ENCODE measurements at places on chromosomes 16 and 17.

DNA sequence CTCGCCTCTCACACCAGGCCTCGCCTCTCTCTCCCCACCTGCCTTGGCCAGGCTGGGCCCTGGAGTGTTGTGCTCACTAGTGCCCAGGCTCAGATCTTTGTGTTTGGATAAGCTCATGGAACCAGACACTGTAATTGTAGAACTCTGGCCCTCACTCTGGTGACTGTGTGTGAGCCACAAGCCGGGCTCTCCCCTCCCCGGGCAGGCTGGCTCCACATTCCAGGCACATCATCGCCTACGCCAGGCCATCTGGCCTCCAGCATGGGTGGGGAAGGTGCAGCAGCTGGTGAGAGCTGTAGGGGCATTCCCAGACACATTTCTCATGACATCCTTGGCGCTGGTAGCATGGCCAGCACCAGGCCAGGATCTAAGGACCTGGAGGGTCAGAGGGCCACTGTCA is 202.3 kb downstream of the RAB11FIP4 start:
- no peak for DNase-seq

GRCh38 chr17:72826602-72827001 is 265.9 kb downstream of the SLC39A11 start:
- no peak for DNase-seq

- DNase-seq, result no peak
These were observed 42.1 kb downstream of the SRCIN1 start for GRCh38 chr17:38563362-38564253.

DNA sequence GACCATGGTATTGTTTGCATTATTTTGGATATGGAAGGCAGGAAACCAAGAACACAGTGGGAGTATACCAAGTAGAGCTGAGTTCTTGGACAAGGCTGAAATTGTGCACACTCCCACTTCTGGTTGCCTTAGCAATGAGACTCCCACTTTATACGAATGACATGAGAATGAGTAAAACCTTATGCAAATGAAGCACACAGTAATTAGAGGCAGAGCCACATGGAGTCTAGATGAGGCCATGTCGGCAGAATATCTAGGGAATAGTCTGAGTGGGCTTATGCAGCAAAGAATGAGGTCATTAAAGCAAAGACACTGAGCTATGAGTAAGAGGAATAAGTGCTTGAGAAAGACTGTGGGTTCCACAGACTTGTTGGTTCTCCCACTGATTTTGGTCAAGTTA is 178.7 kb downstream of the GRIN2A start:
- no peak for DNase-seq

- DNase-seq, result no peak
These were observed 104.3 kb upstream of the NUDT7 start for GRCh38 chr16:77617996-77618395.

- DNase-seq, result no peak
These were observed 21.3 kb downstream of the CYLD start for GRCh38 chr16:50763211-50763610.

DNA sequence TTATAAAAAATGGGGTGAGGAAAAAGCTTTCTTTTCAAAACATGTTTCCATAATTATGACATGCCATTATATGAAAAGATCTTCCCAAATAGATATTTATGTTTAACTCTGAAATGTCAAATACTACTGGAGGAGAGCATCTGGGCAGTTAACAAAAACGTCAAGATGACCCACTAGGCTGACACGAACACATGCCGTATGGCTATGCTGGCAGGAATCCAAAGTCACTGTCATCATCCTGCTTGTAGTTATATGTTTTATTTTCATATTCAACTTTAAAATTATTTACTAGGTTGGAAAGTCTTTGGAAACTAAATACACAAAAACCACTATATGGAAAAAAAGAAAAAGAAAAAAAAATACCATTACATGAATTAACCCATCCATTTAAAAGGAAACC is 27.3 kb downstream of the ANKFY1 start:
- DNase-seq, result no peak

DNA sequence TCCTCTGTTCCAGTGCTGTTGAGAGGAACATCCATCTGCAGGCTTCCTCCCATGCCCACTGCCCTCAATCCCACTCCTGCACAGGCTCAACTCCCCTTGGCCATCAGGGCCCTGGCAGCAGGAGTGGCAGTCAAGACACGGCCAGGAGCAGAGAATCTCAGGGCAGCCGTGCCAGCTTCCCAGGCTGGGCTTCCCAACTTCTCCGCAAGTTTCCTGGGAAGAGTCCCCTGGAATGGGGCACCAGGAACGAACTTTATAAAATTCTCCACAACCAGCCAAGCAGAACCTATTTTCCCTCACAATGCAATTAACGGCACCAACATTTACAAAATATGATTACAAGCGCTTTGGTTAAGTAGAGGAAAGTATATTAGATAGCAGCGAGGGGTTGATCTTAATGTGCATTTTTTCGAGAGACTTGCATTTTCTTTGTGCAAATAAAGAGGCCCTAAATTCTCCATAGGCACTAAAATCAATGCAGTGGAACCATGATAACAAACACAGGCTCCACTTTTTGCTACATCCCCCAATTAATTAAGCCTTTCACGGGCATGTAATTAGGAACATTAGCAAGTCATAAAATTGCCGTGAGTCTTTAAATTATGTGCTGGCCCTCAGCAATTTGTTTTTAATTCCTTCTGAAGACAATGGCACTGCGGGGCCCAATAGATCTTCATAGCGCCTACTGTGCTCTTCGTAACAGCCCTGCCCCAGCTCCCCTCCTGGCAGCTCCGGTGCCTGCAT is 99.9 kb upstream of the LHX1 start:
- no peak for DNase-seq

GRCh38 chr16:12811441-12812383 is 8.0 kb upstream of the CPPED1 start:
- no peak for DNase-seq

DNA sequence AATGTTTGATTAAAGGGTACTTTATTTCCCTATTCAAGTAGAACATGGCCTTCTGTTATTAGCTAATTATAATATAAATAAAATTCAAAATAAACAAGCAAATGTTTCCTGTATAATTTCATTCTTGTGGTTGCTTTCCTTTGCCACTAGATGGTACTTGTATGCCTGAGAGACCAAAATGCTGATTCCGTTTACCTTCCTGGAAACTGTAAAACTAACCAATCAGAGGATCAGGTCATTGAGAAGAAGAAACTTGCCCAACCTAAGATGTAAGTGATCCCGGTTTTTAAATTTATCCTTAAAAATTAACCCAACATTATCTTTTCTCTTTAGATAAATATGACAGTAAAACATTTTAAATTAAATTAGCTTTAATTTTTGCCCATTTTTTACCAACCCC is 8.1 kb upstream of the ABCA5 start:
- DNase-seq, result no peak

GRCh38 chr16:67144943-67145342 is 5.9 kb downstream of the B3GNT9 start:
- no peak for DNase-seq

DNA sequence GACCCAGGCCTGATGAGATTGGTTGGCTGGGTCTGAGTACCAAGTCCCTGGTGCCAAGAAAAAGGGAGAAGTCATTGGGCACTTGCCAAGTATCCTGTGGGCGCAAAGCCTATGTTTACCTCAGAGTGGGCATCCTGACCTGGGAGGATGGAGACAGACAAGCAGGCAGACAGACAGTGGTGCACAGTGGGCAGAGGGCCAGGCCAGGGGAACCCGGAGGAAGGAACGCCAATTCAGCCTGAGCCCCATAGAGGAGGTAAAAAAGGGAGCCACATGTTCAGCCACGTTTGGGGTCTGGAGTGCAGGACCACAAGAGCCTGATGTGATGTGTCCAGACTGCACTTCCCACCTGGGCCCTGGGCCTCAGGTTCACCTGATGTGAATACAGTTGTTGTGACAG is 5.4 kb downstream of the PHKG2 start:
- no peak for DNase-seq

DNA sequence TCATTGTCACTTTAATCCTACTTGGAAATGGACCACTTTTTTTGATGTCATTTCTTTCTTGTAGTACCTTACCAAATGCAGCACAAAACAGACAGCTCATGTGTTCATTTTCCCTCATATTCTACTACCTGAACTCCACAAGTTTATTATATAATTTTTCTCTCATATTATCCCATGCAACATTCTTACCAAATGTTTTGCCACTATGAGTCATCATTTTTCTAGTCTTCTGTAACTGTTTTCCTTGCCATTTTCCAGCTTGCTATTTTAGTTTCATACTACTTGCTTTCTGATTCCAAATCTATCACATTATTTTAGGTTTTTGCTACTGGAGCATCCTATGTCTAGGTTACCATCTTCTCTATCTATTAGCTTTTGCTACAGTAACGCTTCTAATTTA is 332.7 kb downstream of the ZFHX3 start:
- DNase-seq, result no peak

DNA sequence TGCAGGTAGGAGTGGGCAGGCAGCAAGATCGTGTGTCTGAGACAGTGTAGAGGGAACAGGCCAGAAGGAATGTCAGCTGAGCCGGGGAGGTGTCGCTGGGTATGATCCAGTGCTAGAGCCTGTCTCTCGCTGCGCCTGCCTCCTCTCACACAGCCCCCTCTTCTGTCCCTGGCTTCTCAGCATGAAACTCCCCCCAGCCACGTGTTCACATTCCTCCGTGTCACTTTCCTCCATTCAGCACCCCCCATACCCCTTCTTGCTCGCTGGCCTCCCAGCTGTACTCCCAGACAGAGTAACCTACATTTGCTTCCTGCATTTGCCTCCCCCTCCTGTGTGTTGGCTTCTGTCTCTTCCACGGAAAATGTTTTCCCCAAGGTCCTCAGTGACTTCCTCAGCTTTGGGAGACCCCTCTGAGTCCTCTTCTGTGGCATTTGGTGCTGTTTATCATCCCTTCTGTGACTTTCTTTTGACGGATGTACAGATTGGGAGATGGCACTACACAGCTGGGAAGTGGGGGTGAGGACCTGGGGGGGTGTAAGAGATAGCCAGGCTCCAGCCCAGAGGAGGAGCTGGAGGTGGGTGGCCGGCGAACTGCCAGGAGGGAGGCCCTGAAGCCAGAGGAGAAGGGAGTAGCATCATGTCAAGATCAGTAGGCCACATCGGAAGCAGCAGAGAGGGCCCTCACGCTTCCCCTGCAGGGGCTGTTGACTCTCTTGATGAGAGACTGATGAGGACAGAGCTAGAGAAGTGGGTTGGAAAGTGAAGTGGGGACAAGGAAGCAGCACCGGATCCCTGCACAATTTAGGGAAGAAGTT is 19.2 kb downstream of the SGF29 start:
- DNase-seq, result no peak

DNA sequence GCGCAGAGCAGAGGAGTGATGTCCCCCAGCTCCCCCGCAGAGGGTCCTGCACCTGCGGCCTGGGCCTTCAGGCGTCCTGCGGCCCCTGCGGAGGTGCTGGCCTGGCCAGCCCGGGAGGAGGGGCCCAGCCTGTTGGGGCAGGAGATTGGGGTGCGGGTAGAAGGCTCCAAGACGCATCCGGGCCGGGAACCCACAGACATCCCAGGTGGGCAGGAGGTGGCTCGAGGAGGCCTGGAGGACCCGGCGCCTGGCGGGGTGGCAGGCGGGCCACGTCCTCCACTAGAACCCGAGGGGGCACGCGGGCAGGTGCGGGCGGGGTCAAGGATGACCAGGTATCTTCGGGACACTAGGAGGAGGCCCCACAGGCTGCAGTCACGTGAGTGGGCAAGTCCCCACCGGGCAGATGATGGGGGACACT is 647 bp upstream of the SECTM1 start:
- DNase-seq, result no peak

DNA sequence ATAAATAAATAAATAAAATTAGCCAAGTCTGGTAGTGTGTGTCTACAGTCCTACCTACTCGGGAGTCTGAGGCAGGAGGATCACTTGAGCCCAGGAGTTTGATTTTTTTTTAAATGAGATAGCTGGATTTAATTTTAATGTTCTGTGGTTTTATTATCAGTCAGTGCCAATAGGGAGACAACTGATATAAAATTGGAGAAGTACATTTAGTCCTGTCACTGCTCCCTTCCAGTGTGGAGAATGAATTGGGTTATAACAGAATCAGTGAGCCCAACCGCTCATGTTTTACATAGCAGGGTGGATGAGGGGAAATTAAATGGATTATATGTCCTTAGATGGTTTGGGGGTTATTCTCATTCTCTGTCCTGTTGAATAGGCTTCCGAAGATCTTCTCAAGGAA is 6.2 kb downstream of the NME1 start:
- no peak for DNase-seq

DNA sequence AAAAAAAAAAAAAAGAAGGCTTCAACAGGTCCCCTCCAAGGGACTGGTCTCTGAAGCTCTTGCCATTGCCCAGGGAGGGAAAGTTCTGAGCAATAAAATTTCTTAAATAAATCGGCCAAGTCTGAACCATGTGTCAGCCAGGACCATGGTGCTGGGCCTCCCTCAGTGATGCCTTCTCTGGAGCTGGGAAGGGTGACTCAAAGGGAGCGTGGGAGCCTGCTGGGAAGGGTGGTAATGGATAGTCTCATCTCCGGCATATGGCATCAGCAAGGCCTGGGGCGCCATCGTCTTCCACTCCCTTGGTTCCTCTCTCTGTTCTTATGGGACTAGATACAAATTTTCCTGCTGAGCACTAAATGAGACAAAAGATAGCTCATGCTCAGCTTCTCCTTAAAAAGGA is 2.3 kb downstream of the VKORC1 start:
- DNase-seq, result no peak

- DNase-seq, result no peak
These were observed 117.4 kb downstream of the HIC1 start for GRCh38 chr17:2172077-2172851.

DNA sequence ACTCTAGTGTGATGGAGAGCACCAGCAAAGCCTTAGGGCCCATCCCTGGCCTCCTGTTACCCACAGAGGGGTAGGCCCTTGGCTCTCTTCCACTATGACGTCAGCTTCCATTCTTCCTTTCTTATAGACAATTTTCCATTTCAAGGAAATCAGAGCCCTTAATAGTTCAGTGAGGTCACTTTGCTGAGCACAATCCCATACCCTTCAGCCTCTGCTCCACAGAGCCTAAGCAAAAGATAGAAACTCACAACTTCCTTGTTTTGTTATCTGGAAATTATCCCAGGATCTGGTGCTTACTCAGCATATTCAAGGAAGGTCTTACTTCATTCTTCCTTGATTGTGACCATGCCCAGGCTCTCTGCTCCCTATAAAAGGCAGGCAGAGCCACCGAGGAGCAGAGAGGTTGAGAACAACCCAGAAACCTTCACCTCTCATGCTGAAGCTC is at the start of gene CCL8:
Gene CCL8 (plus strand): TSS at position 397 of the 445 bp plus-strand sequence. CDS start 67 bp downstream, outside the sequence.
- DNase-seq, result no peak

- DNase-seq, result no peak
These were observed 14.8 kb downstream of the CLEC16A start for GRCh38 chr16:10959161-10959560.

- DNase-seq, result no peak
These were observed 1.5 kb downstream of the CNP start for GRCh38 chr17:41967921-41968578.
